Activated naive CD4-positive, alpha-beta T cell treated with Interleukin-2 at 50 U/mL for 16 hours (primary cell): ENCODE measurements at places on chromosomes 1 and 21.

GRCh38 chr1:206446688-206447421, 23.4 kb upstream of the IKBKE start:
- DNase-seq: no peak

DNA sequence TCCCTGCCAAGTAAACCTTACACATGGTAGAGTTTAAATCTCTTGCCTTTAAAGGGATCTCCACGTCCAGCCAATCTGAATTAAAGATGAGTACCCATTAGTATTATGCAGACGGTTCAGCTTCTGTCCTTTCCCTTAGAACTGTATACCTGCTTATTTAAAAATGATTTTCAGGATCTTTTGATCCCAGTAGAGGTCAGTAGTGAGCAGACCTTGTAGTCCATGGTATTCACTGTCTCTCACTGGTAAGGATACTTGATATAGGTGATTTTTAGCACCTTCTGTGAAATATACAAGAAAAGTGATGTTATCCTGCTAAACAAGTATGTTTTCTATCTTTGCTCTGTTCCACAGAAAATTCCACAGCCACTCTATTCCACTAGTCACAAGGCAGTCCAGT, 1211.6 kb upstream of the ADGRL4 start:
- no peak for DNase-seq

GRCh38 chr1:161486806-161487741, 18.2 kb upstream of the FCGR2A start:
- DNase-seq: peak; percentile 25

DNA sequence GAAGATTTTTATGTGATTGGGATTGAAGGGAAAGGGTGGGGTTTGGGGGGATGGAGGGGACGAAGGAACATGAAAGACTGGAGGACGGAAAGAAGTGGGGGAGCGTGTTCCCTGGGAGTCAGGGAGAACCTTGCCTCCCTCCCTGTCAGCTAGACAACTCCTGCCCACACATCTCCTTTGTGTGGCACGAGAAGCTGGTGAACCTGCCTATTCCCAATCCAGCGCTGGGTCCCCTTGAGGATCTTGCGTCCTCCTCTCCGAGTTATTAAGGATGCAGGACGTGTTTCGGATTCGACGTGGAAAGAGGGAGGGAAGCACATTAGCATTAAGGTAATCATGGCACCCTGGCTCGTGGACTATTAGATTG, 1.4 kb downstream of the LRRC7 start:
- DNase-seq: no peak

DNA sequence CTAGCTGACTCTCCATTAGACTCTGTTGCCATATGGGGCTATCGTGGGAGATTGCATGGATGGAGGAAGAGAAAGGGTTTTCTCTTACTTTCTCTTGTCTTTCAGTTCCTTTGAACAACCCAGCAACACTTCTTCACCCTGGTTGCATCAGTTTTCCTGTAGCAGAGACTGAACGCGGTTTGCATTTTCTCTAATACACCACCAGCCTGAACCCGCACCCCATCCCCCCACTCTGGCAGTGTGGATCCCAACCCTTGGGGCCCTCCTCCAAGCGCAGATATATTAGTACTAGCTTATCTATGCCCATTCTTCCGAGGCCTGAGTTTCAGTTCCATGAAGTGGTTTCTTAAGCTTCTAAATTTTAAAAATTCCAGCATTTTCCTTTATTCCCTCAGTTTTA, 12.6 kb downstream of the DR1 start:
- DNase-seq: no peak
